ENCODE measurements at places on chromosomes 11 and 22. TPM values are rescaled to one million over a fixed set of nuclear protein-coding genes. Genes with fewer than 3 reads are reported as not detected.

GRCh38 chr11:1220941-1221721 is 1.7 kb upstream of the MUC5B start:
- DNase-seq, result no peak

GRCh38 chr22:24091551-24092420 is 80.7 kb downstream of the CABIN1 start:
- no peak for DNase-seq

- no peak for DNase-seq
These were observed 44.6 kb downstream of the LIF start for GRCh38 chr22:30201945-30202344.

The ABTB2 gene
- total RNA-seq, result 9.0 TPM

The RTN4R gene
- 9.0 TPM for total RNA-seq

GRCh38 chr22:31105282-31105929 is 2.0 kb downstream of the SELENOM start:
- DNase-seq, result no peak

DNA sequence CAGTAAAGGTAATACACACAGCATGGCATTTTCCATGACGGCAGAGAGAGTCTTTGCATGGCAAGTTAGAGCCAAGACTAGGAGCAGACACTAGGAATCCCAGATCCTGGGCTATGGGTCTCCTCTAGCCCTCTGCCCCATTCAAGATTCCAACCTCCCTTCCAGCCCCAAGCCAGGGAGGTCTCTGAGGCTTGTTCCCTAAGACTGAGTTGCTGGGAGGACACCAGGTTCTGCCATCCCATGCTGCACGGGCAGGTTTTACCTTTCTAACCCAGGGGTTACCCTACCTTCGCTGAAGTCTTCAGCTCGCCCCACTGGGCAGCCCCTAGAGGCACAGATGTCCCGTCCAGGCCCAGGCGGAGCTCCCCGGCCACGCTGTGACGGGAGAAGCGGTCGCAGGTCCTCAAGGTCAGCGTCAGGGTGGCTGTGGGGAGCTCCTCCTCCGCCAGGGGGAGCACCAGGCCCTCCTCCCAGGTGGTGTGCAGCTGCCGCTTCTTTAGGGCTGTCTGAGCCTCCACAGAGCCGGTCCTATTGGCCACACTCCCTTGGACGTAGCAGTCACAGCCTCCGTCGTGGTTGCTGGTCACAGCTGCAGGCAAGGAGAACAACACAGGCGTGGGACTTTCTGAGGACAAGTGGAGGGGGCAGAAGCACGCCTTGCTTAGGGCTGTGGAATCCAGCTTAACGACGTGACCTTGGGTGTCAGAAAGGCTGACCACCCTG is 33.8 kb downstream of the SYT13 start:
- DNase-seq, result peak; percentile 73

DNA sequence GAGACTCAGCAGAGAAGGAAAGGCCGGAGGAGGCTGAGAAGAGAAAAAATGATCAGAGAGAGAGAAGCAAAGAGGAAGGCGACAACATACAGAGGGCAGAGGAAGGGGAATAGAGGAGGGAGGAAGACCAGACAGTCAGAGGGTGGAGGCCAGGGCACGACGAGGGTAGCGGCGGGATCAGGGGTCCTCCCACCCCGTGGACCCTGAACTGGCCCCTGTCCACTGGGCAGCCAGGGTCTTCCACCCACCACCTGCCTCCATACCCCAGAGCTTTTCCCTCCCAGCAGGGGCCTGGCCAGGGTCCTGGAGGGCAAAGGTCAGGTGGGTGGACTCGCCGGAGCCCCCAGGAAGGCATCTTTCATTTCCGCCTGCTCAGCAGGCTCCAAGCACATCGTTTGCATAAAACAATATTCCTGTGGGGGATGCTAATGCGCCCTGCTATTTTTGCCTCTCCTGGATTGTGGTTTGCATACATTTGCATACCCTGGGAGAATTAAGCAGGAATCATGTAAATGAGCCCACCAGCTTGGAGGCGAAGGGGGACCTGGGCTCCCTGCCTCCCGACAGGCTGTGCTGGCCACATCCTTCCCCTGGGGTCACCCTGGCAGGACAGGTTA is 394.1 kb downstream of the MN1 start:
- DNase-seq, result no peak

DNA sequence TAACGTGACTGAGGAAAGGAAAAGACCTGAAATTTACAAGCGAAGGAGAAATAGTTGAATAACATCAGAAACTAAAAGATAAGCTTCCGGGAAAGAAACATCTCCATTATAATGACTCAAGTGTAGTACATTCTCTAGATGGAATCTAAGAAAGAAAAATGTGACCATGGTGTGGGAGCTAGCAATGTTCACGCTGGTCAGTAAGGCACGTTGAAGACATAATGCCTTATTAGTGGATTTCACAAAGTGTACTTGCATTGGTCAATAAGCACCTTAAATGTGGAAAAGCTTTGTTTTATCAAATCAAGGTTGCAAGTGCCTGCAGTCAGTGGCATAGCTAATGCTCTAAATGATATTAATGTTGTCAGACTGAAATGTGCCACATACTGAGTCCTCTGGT is 2.8 kb upstream of the LARGE1 start:
- DNase-seq, result no peak

DNA sequence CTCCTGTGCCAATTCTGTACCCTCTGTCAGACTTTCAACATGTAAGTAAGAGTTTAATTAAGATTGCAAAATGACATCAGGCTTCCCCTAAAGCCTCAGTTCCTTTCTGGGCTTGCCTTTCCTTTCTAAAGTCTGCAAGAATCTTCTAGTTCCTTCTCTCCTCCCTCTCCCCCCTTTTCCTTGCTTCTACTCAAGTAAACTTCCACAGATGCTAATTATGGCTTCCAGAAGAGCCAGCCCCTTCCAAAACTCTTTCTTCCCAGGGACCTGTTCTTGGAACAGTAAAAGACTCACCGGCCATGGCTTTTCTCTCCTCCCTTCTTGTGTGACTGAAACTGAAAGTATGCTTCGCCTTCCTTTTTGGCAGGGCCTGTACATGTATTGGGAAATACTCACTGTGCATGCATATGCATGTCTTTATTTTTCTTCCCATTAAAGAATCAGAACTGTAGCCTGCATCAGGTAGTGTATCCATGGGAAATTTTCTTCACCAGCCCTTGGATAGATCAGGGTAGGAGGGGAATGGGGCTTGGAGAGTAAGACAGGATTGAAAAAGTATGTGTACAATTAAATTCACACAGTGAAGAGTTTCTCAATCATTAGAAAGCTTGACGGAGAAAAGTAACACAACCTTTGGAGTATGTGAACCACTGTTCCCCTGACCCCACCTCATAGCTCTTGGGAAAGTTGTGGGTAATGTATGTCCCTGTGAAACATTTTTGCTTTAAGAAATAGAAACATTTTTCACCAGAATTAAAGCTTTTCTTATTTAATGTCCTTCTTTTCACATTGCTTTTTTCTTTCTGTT is at the start of gene CASP1:
Gene CASP1, minus strand, starts transcription at position 332 of the 808 bp plus-strand sequence. Its CDS starts 31 bp downstream, at position 301.
- DNase-seq, result no peak

The TUG1 gene
- total RNA-seq, result 118 TPM

DNA sequence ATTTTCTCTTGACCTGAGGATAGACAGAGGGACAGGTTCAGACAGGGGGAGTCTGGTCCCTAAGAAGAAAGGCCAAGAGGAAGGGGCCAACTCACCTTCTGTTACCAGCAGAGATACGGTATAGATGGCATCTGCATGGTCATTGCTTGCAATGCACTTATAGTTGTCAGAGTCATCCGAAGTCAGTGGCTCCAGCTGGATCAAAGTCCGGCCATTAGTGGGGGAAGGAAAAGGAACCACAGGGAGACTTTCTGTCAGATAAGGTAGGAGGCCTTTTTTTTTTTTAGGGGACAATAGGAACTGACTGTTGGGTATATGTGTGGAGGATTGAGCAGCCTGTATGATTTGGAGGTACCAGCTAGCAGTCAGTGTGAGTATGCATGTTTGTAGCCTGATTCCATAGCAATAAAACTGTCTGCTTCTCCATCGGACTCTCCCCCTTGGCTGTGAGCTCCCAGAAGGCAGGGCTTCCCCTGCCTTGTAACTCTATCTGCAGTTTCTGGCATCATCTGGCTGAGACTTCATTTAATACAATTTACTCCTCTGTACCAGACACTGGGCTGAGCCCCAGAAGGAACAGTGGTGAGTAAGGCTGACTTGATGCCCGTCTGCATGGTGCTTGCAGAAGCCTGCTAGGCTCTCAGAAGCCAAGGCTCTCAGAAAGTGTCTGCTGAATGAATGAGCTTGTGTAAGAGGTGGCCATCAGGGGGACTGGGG is 5.7 kb downstream of the IGSF22 start:
- no peak for DNase-seq

- DNase-seq, result no peak
These were observed 35.8 kb downstream of the GRAMD4 start for GRCh38 chr22:46655861-46656608.

DNA sequence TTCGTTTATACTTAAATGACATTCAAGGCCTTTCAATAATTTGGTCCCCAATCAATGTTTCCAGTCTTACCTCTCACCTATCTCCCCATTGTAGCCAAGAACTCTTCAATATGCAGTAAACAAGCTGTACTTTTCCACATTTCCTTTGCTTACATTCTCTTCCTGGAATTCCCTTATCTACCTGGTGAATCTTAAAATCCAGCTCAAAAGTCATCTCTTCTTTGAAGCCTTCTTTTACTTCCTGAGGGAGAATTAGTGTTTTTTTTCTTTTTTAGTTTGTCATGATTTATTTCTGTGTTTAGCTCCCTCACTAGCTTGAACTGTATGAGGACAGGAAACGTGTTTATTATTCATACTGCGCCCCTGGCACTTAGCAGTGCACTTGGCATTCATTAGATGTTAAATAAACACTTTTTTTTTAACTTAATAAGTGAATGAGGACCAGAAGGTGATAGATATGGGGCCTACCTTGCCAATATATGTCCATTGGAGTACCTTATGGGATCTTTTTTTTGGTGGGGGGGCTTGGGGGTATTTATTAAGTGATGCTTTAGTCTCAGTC is 4.9 kb upstream of the PTS start:
- DNase-seq, result no peak

DNA sequence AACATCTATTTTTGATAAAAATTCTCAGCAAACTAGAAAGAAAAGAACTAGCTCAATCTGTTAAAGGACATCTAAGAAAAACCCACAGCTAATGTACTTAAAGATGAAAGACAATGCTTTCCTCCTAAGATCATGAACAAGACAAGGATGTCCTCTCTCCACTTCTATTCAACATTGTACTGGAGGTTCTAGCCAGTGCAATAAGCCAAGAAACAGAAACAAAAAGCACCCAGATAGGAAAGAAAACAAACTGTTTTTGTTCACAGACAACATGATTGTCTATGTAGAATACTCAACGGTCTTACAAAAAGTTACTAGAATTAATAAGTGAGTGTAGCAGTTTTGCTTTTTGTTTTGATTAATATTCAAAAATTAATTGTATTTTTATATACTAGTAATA is 7.8 kb downstream of the CD3D start:
- DNase-seq, result no peak

- DNase-seq, result no peak
These were observed 690 bp downstream of the CSNK1E start for GRCh38 chr22:38316364-38317121.

The LMO2 gene
- total RNA-seq, result 13.0 TPM

DNA sequence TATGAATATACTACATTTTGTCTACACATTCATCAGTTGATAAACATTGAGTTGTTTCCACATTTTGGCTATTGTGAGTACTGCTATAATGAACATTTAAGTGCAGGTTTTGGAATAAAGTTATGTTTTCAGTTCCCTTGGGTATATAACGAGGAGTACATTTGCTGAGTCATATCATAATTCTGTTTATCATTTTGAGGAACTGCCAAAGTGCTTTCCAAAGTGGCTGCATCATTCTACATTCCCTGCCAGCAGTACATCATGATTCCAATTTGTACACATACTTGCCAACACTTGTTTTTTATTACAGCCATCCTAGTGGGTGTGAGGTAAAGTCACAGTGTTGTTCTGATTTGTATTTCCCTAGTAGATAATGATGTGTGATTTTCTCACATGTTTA is 1458.6 kb upstream of the TENM4 start:
- no peak for DNase-seq

- no peak for DNase-seq
These were observed 30.9 kb downstream of the INSC start for GRCh38 chr11:15145615-15146014.

The COA4 gene
- total RNA-seq, result 61.7 TPM

The MS4A3 gene
- not detected for total RNA-seq

The C11orf97 gene
- total RNA-seq, result not detected

- DNase-seq, result no peak
These were observed 128.1 kb upstream of the TOP3B start for GRCh38 chr22:22110548-22111266.

The APOC3 gene
- total RNA-seq, result 54.4 TPM

DNA sequence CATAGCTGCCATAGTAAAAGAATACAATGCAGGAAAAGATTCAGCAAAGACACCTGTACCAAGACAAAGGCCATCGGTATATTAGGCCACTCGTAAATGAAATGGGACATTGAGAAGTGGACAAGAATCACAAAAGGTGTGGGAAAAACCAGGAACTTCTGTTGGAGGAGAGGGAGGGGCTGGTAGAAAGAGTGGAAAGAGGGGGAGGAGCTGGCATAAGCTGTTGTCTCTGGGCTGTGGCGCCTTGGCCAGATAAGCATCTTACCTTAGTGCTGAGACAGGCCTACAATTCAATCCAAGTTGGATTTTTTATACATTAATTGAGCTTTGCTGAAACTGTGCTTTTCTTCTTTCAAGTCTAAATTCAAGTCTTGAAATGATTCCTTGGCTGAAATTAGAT is 37.1 kb downstream of the ZNF202 start:
- DNase-seq, result no peak

- DNase-seq, result no peak
These were observed 181.1 kb upstream of the SESN3 start for GRCh38 chr11:95412074-95412473.

DNA sequence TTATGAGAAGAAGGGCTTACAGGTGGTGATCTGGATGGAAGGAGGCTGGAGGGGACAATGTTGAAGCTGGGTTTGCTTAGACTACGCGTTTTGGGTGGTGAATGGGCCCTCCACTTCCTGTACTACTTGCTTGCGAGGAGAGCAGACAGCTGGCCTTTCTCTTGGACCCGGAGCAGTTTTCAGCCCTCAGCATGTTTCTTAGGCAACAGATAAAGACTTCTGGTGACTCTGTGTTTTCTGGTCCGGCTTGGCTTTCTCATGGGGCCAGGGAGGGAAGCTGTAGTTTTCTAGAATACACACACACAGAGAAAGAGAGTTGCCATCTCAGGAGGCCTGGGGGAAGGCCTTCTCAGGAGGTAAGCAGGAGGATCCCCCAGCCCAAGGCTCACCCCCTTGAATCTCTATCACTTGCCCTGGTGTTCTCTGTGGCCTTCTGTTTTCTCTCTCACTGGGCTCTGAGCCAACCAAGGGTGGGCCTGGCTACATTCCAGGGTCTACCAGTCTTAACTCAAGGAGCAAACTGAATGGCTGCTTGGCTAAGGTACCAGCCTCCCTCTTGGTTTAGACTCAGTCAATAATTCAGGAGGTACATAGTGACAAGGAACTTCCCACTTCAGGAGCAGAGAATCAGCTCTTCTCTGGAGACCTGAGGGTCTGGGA is 2.4 kb downstream of the CCS start:
- DNase-seq, result no peak

All from type B pancreatic cell (in vitro differentiated cells).